Nucleus accumbens (tissue), 56 donors: ENCODE measurements at places on chromosomes 12 and 14.
A peak's percentile ranks its signal among the peaks of the same experiment; 100 is the strongest.

DNA sequence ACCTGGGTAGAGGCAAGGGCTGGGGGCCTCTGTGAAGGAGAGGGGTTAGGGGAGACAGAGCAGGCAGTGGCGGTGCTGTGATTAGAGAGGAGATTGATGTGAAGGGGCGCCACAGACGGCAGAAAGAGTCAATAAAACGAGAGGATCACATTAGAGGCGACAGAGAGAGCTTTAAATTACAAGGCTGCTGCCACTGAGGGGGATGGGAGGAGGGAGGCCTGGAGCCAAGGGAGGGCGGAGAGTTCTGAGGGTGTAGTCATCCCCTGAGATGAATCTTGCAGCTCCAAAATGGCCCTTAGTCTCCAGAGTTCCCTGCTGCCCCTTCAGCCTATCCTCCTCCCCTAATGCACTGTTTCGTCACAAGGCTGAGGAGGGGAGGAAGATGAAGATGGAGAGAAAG is 12.8 kb downstream of the ZFHX2 start:
- DNase-seq: peak; percentile 48

GRCh38 chr12:121765573-121765972 is 27.9 kb downstream of the RHOF start:
- DNase-seq: no peak

GRCh38 chr12:110689281-110690126 is 589 bp upstream of the HVCN1 start:
- DNase-seq: peak; percentile 21

DNA sequence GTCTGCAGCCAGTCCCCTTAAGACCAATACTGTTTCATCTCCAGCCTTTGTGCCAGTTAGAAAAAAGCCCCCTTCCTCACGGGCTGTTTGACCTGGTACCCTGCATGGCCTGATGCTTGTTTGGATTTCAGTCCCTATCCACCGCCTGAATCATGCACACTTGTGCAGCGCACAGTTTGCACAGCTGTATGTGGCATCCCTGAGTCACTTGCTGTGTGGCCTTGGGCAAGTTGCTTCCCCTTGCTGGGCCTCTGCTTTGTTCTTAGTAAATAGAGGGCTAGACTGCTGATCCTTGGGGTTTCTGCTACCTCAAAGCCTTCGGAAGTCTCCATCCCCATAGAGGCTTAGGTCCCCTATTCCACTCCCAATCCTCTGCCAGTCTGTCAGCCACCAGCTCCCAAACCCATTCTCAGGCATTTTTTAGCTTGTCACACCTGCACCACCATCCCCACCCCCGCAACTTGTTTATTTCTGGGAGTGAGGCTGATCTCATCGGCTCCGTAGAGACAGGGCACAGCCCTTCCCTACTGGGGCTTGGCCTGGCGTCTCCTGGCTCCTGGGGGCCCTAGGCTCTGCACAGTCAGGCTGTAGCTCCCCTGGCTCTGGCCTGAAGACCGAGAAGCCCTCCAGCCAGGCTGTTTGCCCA is 8.8 kb downstream of the KRT80 start:
- no peak for DNase-seq

DNA sequence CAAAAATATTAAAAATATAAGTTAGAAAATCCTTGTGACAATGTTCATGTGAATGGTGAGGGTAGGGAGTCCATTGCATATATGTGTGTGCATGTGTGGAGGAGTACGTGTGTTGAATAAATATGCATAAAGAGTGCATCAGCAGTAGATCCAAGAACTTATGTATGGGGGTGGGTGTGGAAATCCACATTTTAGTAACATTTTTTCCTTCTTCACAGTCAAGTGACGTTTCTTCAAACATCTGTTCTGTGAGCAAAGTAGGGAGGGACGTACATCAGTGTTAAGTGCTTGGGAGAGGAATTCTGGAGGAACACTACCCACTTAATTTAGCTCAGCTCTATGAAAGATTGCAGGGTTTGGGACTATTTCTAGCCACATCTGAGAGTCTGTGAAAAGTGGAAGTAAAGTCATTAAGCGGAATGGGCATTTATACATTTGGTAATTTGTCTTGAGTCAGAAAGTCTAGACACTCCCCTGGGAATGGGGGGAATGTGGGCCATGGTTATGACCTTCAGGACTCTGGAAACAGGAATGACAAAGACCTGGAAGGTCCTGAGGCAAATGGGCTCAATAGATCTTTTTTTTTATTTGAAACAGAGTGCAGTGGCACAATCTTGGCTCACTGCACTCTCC is 156.4 kb upstream of the PLXNC1 start:
- no peak for DNase-seq
